Non-pigmented ciliary epithelial cell (primary cell): ENCODE measurements at places on chromosomes 3 and 15.

- DNase-seq = no peak
Measured at GRCh38 chr15:92122259-92122658, 268.8 kb downstream of the SLCO3A1 start.

GRCh38 chr15:57223345-57223744 is 153.0 kb upstream of the CGNL1 start:
- no peak for DNase-seq

GRCh38 chr3:197010556-197011351 is 18.9 kb downstream of the MELTF start:
- no peak for DNase-seq

- no peak for DNase-seq
Measured at GRCh38 chr15:54571576-54571975, 593.3 kb downstream of the UNC13C start.

DNA sequence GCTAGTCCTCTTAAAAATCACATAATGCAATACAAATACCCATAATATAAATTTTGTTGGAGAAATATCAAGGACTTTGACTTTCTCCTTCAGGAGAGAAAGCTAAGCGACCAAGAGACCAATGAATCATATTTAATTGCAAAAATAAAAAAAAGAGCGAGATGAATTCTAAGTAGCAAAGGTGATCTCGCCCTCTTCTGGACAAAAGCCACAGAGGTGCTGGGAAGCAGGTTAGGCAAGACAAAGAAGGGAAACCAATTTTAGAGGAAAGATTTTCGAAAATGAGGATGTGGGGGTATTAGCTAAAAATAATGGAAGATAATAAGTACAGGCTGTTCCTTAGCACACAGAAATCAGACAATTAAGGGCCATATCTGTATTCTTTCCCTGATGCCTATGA is 111.4 kb upstream of the PLAAT1 start:
- no peak for DNase-seq
